CD4-positive, alpha-beta T cell treated with Interleukin-6 for 4 hours (primary cell): ENCODE measurements at places on chromosomes 12 and 14.

DNA sequence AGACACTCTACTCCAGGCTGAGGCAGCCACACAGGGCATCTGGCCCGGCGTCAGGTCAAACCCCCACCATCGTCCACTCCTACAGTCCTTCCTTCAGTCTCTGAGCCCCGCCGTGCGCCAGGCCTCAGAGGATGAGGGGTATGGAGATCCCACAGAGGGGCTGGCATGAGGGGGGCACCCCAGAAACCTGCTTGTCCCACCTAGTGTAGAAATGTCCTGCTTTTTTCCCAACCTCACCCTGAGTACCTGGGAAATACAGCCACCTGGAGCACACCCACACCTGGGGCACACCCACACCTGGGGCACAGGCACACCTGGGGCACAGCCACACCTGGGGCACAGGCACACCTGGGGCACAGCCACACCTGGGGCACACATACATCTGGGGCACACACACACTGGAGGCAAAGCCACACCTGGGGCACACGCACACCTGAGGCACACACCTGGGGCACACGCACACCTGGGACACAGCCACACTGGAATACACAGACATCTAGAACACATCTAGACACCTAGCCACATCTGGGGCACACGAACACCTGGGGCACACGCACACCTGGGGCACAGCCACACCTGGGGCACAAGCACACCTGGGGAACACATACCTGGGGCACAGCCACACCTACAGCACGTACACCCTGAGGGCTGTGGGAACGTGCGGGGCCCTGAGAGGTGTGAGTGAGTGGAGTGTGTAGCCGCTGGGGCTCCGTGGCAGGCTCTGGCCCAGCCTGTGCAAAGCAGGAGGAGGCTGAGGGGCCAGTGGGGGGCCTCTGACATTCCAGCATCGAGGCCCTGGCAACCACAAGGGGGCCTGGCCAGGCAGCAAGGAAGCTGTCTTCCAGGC, 18.4 kb downstream of the AKT1 start:
- DNase-seq = no peak

DNA sequence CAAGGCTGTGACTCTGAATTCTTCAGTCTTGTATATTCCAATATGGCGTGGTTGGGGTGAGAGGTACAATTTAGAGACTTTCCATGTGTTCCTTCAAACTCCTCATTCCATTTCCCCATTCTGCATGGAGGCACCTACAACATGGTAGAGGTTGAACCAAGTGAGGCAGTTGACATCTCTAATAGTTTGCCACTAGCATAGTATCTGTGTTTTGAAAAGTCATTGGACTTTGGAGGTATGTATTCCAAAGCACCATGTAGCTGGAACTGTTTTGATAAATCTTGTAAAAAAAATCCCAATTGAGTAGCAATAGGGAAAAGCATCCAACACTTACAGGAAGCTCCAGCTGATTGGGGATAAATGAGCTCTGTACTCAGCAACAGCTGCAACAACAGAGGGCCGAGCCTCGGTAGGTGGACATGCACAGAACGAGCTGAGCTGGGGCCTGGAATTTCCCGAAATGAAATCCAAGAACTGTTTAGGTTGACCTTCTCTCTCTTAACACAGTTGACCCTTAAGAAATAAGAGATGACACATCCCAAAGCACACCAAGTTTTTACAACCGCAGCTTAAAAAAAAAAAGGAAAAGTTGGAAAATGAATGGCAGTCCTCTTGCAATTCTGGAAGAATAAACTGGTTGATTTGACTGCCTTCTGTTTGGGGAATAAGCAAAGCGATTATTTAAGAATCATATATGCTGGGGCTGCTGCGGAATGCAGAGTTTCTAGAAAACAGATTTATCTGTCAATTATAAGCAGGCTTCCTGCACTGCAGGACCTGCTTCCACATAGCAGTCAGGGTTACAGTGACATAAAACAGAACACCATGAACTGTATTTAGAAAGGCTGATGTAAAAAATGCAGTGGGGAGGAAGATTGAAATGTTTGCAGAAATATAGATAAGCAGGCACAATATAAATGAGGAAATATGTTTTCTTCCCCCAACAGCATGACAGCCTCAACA, 194.6 kb upstream of the KRR1 start:
- DNase-seq = no peak

DNA sequence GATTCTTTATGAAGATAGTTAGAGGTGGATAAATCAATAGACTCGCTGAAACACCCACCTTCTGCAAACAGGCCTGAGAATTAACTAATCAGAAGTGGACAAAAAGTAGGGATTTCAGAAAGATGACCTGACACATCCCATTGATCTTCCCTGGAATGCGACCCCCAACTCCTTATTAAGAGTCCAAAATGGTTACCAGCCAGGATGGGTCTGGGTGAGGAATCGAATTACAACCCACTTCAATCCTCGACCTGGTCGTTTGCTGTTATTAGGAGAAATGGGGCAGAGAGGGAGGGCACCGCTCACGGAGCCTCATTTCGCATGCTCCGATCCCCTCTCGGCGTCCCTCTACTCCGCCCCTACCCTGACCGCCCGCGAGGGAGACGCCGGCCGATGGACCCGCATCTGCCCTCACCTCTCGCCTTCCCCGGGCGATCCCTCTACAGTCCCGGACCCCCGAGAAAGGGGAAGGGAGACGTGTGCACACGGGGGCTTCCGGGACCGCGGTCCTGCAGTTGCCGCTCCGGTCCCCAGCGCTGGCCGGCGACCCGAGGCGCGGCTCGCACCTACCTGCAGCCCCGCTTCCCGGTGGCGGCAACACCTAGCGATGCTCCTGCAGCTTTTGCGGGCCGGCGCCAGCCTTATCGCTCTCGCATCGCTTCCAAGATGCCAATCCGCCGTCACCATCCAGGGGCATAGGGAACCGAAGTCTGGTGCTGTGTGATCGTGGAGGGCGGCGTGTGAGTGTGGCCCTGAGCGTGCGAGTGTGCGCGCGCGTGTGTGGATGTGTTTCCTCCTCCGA, 69.3 kb upstream of the USP15 start:
- peak; percentile 6 for DNase-seq

GRCh38 chr12:4320497-4320852, 538 bp upstream of the TIGAR start:
- no peak for DNase-seq

GRCh38 chr12:43060742-43061141, 471.2 kb upstream of the PRICKLE1 start:
- DNase-seq = no peak

- DNase-seq = peak; percentile 67
Observed at GRCh38 chr14:70622111-70622712, 19.5 kb upstream of the TTC9 start.

- DNase-seq = peak; percentile 32
Observed at GRCh38 chr12:92210071-92210470, 64.4 kb upstream of the BTG1 start.

DNA sequence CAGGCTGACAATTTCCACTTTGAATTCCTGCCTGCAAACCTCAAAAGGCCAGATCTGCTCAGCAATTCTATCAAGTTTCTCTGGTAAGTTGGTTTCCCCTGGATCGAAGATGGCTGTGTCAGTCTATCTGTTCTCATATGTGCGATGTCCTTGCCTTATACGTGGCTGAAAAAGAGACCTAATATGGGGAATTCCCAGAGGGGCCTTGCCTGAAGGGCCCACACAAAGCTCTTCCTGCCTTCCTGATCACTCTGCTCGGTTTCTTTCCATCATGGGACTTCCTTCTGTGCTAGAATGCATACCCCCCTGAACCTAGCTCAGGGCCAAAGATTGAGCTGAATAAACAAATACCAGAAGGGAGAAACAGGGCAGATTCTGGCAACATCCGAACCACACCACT, 13.2 kb downstream of the TCL1B start:
- no peak for DNase-seq

DNA sequence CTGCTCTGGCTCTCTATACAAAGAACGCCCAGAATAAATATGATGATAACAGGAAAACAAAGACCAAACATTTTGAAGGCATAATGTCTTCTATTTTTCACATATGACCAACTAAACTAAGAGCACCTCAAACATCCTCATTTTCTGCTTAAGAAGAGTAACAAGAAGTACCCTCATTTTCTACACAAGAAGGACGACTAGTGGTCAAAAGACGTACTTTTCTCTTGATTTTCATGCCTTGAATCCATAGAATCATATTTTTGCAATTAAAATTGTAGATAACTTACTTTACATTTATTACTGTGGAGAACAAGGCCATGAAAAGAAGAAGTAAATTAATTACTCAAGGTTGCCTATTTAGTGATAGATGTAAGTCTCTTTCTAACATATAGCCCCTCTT, 358.6 kb downstream of the DUSP6 start:
- no peak for DNase-seq

DNA sequence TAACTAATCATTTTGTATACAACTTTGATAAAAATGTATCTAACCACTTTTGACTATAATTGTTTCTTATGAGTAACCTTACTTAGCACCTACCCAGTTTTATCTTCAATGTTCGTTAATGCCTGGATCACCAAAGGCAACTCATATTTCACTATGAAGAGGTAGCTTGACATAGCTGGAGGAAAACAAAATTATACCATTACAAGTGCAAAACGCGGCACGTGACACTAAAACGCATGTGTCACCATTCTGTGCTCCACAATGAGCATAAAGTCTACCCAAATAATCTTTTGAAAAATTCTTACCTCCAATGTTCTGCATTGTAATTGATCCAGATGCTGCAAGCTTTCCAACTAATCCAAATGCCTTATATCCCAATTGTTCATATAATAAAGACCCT, 5.8 kb downstream of the SLC38A2 start:
- no peak for DNase-seq

GRCh38 chr12:62846491-62846890, 88.5 kb downstream of the PPM1H start:
- no peak for DNase-seq

DNA sequence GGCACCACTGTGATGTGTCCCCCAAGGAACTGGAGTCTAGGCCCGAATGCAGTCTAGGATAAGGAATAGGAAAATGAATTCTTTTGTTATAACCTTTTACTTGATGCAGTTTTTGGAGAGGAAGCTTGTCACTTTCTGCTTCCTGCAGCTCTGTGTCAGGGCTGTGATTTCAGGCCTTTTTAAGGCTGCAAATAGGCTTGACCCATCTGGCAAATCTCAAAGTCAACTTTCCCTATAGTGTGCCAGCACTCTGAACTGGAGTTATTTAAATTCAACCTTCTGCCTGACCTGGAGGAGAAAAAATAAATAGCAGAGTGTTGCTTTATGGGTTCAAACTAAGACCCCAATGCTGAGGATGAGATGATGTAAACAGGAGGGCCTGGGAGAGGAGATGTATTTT, 51.8 kb upstream of the CEP83 start:
- no peak for DNase-seq

DNA sequence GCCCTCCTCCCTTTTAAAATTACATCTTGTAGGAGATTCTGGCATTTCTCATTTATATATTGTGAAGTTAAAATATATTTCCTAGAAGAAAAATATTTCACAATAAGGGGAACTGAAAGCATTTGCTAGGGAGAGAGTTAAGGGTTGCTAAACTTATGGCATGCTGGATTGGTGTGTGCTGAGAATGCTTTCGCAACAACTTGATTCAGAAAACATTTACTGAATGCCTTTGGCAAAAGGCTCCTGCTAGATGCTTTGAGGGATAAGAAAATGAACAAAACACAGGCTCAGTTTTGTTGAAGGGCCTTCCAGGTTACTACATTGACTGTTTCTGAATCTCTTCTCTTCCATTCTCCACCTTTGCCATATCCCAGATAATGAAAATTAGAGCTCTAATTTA, 67.5 kb downstream of the DIP2B start:
- no peak for DNase-seq

DNA sequence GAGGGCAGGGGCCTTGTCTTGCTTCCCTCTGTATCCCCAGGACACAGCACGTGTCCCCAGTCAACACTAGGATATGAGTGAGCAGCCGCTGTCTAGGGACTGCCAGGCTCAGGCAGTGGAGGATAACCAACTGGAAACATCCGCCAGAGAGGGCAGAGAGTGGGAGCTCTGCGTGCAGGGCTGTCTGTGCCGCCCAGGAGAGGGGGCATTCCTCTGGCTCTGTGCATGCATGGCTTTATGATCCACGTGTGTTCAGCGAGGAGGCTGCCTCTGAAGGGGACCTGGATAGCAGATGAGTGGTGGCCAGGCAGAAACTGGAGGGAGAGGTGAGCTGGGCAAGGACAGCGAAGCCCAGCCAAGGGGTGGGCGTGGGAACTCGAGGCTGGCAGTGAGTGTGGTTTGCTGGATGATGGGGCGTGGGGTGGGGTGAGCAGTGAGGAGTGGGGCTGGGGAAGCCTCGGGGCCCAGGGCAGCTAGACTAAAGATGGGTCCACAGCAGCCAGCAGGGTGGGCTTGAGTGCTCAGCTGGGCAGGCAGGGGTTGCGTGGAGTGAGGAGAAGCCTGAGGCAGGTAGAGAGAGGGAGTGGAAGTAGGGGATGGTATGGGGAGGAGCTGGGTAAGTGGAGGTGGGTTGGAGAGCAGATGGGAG, 72.9 kb downstream of the PRIMA1 start:
- DNase-seq = no peak

- DNase-seq = no peak
Observed at GRCh38 chr14:89491711-89492381, 74.8 kb upstream of the FOXN3 start.

DNA sequence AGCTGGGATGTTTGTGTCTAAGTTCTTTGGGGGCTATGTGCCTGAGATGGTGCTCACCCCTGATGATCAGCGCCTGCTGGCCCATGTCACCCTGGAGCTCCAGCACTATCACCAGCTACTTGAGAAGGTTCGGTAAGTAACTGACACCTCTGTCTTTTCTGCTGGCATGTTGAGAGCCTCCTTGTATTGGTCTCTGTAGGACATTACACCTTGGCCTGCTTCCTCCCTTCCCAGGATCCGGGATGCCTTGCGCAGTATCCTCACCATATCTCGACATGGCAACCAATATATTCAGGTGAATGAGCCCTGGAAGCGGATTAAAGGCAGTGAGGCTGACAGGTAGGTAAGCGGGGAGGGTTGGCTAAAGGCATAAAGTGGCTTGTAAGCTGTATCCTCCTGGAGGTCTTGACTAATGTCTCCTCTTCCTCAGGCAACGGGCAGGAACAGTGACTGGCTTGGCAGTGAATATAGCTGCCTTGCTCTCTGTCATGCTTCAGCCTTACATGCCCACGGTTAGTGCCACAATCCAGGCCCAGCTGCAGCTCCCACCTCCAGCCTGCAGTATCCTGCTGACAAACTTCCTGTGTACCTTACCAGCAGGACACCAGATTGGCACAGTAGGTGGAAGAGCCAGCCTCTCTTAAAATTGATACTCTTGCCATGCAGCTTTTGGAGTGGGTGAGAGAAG, 5.5 kb downstream of the DDIT3 start:
- DNase-seq = no peak

DNA sequence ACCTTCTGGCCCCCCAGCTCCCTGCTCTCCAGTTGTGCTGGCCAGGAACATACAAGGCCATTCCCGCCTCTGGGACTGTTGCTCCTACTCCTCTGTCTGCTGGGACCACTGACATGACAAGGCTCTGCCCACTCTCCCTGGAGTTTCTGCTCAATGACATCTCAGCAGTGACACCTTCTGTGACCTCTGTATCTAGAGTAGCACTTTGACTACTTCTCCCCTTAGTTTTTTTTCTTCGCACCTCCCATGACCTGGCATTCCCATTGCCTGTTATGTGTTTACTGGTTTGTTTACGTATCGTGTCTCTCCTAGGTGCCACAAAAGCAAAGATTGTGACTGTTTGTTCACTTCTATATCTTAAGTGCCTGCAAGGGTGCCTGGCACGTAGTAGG, 40.1 kb upstream of the TMEM263 start:
- DNase-seq = no peak

- peak; percentile 58 for DNase-seq
Observed at GRCh38 chr14:49946320-49947141, 53.6 kb downstream of the ARF6 start.
